ENCODE measurements at places on chromosomes 3 and 15. TPM values are rescaled to one million over a fixed set of nuclear protein-coding genes. Genes with fewer than 3 reads are reported as not detected.

C2CD4B gene
- total RNA-seq: not detected

PIERCE2 gene
- not detected for total RNA-seq

ACAN gene
- not detected for total RNA-seq

CPEB1 gene
- 0.66 TPM for total RNA-seq

ABHD10 gene
- 36.7 TPM for total RNA-seq

BCHE gene
- total RNA-seq: 16.8 TPM

CCRL2 gene
- 2.1 TPM for total RNA-seq

SI gene
- not detected for total RNA-seq

FBXL2 gene
- total RNA-seq: not detected

DNA sequence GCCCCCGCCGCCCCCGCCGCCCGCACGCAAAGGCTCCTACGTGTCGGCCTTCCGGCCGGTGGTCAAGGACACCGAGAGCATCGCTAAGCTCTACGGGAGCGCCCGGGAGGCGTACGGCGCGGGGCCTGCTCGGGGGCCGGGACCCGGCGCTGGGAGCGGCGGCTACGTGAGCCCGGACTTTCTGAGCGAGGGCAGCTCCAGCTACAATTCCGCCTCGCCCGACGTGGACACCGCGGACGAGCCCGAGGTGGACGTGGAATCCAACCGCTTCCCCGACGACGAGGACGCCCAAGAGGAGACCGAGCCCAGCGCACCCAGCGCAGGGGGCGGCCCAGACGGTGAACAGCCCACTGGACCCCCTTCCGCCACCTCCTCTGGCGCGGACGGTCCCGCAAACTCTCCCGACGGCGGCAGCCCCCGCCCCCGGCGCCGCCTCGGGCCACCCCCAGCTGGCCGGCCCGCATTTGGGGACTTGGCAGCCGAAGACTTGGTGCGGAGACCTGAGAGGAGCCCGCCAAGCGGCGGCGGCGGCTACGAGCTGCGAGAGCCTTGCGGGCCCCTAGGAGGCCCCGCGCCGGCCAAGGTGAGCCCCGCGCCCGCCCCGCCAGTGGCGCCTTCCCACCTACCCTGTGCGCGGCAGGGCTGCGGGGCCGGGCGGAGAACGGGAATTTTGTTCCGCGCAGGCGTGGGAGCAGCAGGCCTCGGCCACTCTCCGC, 2.4 kb downstream of the SKOR1 start:
- no peak for DNase-seq

GRCh38 chr15:40367686-40368611, 9.9 kb downstream of the DISP2 start:
- peak; percentile 27 for DNase-seq

DNA sequence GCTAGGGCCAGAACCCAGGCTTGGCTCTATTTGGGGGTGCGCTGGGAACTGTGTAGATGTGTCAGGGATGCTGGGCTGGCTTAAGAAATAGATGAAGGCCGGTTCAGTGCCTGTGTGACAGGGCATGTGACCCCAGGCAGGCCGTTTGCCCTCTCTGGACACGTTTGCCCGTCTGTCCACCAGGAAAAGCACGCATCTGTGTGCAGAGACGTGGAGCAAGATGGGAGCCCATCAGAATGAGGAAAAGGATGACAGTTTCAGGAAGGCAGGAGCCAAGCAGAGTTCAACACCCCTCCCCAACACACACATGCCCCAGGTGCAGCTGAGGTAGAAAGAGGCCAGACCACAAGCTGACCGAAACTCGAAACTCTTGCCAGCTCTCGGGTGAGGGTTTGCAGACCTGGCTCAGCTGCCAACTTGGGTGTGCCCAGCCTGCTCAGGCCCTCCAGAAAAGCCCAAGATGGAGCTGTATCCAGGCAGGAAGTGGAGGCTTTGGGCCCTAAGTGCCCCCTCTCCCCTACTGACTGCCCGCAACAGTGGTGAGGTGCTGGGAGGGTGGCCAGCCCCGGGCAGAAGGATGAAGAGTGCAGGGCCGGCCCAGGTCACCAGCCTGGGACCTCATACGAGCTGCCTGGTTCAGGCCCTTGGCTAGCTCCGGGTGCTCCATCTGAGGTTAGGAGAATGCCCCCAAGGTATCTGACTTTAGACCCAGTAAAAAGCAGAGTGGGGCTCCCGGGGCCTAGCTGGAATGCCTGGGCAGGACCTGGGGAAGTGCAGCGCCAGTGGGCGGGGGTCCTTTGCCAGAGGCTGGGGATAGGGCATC, 10.2 kb upstream of the MESP1 start:
- DNase-seq: no peak

- no peak for DNase-seq
These were observed 70.2 kb upstream of the TPRG1 start for GRCh38 chr3:189101594-189101993.

DNA sequence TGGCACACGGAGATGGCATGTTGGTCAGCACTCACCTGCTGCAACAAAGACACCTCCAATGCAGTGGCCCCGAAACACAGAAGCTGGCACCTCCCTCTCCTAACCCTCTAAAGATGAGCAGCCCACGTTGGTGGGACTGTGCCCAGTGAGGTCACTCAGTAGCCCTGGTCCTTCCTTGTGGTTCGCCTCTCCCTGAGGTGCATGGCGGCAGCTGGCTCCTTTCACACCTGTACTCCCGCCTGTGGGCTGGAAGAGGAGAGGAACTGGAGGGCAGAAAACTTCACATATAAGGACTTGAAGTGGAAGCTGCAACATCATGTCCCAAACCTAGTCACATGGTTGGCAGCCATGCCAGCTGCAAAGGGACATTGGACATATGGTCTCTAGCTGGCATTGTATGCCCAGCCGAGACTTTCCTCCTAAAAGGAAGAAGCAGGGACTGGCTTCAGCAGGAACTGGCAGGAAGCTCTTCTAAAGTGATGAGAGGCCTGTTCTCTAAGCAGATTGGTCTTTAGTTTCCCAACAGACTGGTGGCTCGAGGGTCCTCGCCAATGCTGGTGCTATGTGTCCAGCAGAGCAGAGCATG, 10.8 kb upstream of the C3orf22 start:
- no peak for DNase-seq

DNA sequence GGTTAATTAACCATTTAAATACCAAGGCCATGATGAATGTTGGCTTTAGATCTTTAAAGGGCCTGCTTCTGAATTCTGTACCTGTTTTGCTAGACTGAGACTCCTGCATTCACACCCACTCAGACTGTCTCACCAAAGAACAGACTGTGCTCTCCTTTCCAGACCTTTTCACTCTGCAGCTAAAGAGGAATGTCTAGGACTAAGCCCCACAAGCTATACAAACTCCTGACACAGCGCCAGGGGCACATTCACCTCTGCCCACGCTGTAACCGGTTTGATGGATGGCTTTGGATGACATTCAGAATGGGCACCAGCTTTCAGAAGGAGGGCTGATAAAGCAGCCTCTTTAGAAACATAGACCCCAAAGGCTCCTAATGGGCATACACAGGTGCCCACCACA, 200.1 kb downstream of the KCNMB2 start:
- no peak for DNase-seq

DNA sequence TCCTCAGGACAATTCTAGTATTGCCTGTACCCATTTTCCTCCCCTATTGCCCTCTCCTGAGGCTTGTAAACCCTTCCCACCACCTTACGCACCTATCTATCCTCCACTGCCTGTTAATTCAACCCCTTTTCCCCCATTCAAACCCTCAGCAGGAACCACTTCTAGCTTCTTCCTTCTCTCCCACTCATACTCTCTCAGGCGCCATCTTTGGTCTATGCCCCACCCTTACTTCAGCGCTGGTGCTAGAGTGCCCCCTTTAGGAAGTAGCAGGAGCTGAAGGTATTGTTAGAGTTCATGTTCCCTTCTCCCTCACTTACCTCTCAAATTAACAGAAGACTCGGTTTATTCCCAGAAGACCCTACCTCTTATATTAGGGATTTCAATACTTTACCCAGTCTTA, 121.8 kb upstream of the NLGN1 start:
- no peak for DNase-seq

GRCh38 chr3:156605686-156606605, 51.0 kb upstream of the SSR3 start:
- no peak for DNase-seq

GRCh38 chr3:133230195-133230594, 169.7 kb upstream of the BFSP2 start:
- DNase-seq: no peak

DNA sequence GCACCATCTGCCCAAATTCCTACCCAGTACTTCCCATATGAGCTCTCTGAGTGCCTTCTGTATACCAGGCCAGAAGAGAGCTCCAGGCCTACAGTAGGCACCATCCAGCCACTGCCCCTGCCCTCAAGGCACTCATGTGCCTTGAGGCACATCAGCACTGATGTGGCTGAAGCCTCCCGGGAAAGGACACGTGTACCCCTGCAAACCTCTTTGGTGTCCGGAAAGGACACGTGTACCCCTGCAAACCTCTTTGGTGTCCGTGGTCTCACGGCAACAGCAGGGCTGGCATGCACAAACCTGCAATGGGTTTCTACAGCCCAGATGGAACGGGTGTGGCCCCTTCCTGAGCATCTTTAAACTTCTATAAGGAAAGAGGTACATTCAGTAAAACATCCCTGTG, 209.4 kb upstream of the IGF1R start:
- DNase-seq: no peak

DNA sequence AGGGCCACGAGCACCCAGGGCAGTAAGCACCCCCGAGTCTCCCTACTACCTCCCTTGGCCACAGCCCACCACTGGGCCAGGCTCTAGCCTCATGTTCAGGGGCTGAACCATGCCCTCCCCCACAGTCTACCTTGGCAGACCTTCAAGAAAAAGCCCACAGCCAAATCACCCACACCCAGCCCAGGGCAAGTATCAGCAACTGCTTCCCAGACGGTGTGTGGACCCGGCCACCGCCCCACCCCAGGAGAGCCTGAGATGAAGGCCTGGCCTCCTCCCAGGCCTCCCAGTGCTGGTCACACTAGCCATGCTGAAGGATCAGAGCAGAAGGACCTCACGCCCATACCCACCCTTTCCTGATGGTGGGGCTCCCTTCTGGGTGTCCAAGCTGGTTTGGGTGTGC, 92.0 kb upstream of the LINGO1 start:
- no peak for DNase-seq

- DNase-seq: no peak
These were observed 16.5 kb downstream of the PML start for GRCh38 chr15:74010929-74011540.

GRCh38 chr15:40354408-40355171, 3.4 kb upstream of the DISP2 start:
- no peak for DNase-seq

DNA sequence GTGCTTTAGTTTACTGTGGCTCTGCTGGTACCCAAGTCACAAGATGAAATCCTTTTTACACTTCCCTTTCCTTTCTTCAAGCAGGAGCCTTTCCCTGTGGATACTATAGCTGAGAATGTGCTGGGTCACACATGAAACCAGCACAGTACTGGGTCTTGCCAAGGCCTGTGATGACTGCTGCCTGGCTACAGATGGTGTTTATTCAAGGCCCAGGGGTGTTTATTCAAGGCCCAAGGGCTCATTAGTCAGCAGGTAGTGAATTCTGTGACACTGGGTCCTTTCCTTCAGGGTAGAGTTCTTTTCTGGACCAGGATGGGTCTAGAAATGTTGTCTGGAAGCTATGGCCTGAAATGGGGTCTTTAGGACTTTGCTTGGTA, 99.4 kb downstream of the SH3GL3 start:
- DNase-seq: no peak

DNA sequence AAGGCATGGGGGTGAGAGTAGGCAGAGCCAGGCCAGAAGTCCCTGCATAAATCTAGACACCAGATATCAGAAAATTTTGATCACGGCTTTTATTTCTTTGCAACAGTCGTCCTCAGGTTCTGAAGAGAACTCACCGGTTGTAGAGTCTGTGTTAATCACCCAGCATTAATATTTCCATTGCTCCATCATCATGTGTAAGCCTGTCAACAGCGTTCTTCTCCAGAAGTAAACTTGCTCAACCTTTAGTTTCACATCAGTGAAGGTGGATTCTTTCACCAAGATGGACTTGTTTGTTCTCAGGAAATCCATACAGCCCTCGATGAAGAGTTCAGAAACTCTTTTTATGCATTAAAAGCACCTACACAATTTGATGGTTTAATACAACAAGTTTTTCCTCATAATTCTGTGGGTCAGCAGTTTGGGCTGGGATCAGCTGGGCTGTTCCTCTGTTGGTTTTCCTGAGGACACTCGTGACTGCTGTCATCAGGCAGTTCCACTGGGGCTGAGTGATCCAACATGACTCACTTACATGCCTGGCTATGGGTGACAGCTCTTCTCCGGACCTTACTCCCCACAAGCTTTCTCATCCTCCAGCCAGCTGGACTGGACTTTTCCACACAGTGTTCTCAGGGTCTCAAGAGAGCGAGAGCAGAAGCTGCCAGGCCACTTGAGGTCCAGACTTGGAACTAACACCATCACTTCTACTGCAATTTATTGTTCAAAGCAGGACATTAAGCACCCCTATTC, 303.4 kb downstream of the ZNF621 start:
- DNase-seq: no peak

- no peak for DNase-seq
These were observed 133.1 kb upstream of the ABHD17C start for GRCh38 chr15:80562033-80562432.

DNA sequence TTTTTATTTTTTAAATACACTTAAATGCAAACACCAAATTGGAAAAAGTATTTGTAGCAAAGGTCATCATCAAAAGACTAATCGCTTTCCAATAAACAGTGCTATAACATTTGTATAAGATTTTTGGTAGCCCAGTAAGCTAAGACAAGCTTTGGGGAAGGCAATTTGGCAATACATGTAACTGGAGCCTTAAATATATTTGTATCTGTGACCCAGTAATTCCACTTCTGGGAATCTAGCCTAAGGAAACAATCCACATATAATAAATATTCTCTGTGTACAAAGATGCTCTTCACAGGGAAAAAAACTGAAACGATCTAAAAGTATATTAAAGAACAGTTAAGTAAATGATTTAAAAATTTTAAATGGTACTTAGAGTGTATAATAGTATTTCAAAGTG, 65.5 kb upstream of the TJP1 start:
- no peak for DNase-seq

- DNase-seq: peak; percentile 94
These were observed 9.1 kb downstream of the BCL2L10 start for GRCh38 chr15:52103217-52104207.

- no peak for DNase-seq
These were observed 217.5 kb upstream of the ROPN1 start for GRCh38 chr3:124209426-124209825.

- DNase-seq: no peak
These were observed 4.5 kb downstream of the EIF4A2 start for GRCh38 chr3:186787642-186788481.

DNA sequence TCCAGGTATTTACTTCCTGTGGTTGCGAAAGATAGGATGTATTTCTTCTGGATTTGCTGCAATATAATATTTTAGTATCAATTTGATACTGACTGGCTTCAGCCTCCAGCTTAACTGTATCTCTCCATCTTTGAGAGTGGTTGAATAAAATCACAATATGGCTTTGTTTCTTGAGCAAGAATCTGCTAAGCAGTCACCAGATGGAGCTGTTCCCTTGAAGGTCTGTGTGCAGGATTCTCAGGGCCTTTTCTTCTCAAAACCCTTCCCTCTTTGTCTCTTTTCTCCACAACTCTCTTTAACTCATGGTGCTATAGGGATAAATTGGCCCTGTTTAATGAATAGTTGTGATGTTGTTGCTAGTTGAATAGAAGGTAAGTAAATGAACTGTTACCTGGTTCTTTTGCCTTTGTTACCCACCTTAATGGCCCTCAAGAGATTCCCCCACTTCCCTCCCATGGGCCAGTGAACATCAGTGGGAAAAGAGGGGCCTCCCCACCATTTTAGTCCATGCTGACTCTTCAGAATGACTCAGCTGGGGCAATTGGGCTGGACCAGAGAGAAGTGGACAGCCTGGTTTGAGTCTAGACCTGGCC, 34.8 kb upstream of the RAB6B start:
- DNase-seq: no peak

- DNase-seq: no peak
These were observed 340 bp downstream of the TMEM44 start for GRCh38 chr3:194632809-194633348.
